ENCODE measurements at places on chromosomes 5 and 9. TPM values are rescaled to one million over a fixed set of nuclear protein-coding genes. Genes with fewer than 3 reads are reported as not detected.

The PTPN3 gene
- 7.2 TPM for total RNA-seq

The ANKRD31 gene
- total RNA-seq: 0.10 TPM

The TUSC1 gene
- total RNA-seq: not detected

GRCh38 chr5:135310328-135310989, 88.6 kb downstream of the MACROH2A1 start:
- no peaks in the 10 kb centered on the region for H3K27me3 ChIP-seq
- H3K36me3 ChIP-seq: no peaks in the 10 kb centered on the region
- H3K4me1 ChIP-seq: peaks cover 22% of the 10 kb centered on the region
- DNase-seq: no peak
- H3K4me3 ChIP-seq: no peak overlapping the region

The RUSC2 gene
- 107 TPM for total RNA-seq

The C8G gene
- total RNA-seq: not detected

DNA sequence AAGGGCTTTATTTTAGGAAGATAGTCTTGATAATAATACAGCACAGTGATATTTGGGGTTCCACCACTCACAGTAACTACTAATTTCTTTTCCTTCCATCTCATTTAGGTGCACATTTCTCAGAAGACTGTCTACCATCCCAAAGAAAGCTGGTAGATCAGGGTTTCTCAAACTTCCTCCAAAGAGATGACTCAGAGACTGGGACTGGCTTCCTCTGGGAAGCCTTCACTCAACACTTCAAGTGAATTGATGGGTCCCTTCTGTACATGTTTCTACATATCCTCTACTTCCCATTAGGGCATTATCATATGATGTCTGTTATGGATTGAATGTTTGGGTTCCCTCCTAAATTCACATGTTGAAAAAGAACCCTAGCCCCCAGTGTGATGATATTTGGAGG, 138.5 kb downstream of the SPOCK1 start:
- H3K27ac ChIP-seq: no peak overlapping the region
- no peak overlapping the region for H3K4me3 ChIP-seq
- H3K27me3 ChIP-seq: peaks cover 7% of the 10 kb centered on the region
- no peaks in the 10 kb centered on the region for H3K36me3 ChIP-seq

GRCh38 chr9:114945616-114946412, 15.4 kb upstream of the TNFSF8 start:
- H3K4me3 ChIP-seq: no peak overlapping the region
- H3K4me1 ChIP-seq: peaks cover 4% of the 10 kb centered on the region
- no peak for DNase-seq
- H3K27ac ChIP-seq: no peak overlapping the region
- peaks cover 25% of the 10 kb centered on the region for H3K27me3 ChIP-seq

DNA sequence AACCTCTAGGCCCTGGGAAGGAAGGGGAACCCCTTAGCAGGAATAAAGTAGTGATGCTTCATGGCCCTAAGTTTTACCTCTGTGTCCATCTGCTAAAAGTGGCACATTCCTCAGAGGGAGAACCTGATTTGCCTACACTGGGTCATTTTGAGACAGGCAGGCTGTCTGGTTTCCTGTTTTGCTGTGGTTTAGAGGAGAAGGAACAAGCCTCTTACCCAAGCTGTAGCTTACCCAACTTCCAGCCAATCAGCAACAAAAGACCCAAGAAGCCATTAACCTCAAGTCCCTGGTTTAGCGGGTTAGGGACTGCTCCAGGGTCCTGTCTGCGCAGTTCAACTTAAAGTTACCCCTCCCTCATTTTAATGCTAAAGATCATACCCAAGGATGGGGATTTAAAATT, 411.0 kb downstream of the MAT2B start:
- DNase-seq: no peak
- H3K4me1 ChIP-seq: no peaks in the 10 kb centered on the region
- no peak overlapping the region for H3K4me3 ChIP-seq
- no peaks in the 10 kb centered on the region for H3K36me3 ChIP-seq

The DAB2IP gene
- 36.6 TPM for total RNA-seq

The WWC1 gene
- 2.1 TPM for total RNA-seq

- H3K27ac ChIP-seq: peak within 1 kb of the TSS; percentile 80
- DNase-seq: no peak
- H3K27me3 ChIP-seq: no peaks in the 10 kb centered on the region
- H3K4me1 ChIP-seq: peaks cover 34% of the 10 kb centered on the region
Observed at GRCh38 chr9:126326228-126327005, at the start of gene MVB12B. MVB12B (plus strand) TSS chr9:126326829; CDS start chr9:126326930, 101 bp downstream.

- no peaks in the 10 kb centered on the region for H3K27me3 ChIP-seq
- no peak overlapping the region for H3K4me3 ChIP-seq
- no peak for DNase-seq
- peaks cover 10% of the 10 kb centered on the region for H3K36me3 ChIP-seq
Observed at GRCh38 chr5:65672796-65673195, 48.0 kb downstream of the SHLD3 start.

The FOXD4L6 gene
- total RNA-seq: not detected

The PTGES gene
- 3.3 TPM for total RNA-seq

The FAM240B gene
- total RNA-seq: not detected

The GNA14 gene
- total RNA-seq: not detected

GRCh38 chr9:113564498-113565237, 101.1 kb downstream of the RGS3 start:
- H3K36me3 ChIP-seq: no peaks in the 10 kb centered on the region
- H3K27ac ChIP-seq: peak overlapping the region; percentile 96
- DNase-seq: no peak
- peaks cover 59% of the 10 kb centered on the region for H3K4me1 ChIP-seq
- H3K4me3 ChIP-seq: peak overlapping the region; percentile 82
- no peaks in the 10 kb centered on the region for H3K27me3 ChIP-seq

The HBEGF gene
- total RNA-seq: 7.2 TPM

GRCh38 chr5:79201206-79201605, 34.7 kb upstream of the JMY start:
- no peak overlapping the region for H3K27ac ChIP-seq
- DNase-seq: no peak
- peaks cover 2% of the 10 kb centered on the region for H3K36me3 ChIP-seq
- H3K27me3 ChIP-seq: no peaks in the 10 kb centered on the region

- H3K4me1 ChIP-seq: peaks cover 37% of the 10 kb centered on the region
- no peak for DNase-seq
- no peaks in the 10 kb centered on the region for H3K27me3 ChIP-seq
- peak within 1 kb of the TSS; percentile 98 for H3K27ac ChIP-seq
- H3K4me3 ChIP-seq: peak within 1 kb of the TSS; percentile 91
- peaks cover 2% of the 10 kb centered on the region for H3K36me3 ChIP-seq
Observed at GRCh38 chr9:96655198-96655851, at the start of gene PRXL2C. PRXL2C (minus strand) TSS chr9:96655317; CDS start chr9:96655281, 36 bp downstream.

DNA sequence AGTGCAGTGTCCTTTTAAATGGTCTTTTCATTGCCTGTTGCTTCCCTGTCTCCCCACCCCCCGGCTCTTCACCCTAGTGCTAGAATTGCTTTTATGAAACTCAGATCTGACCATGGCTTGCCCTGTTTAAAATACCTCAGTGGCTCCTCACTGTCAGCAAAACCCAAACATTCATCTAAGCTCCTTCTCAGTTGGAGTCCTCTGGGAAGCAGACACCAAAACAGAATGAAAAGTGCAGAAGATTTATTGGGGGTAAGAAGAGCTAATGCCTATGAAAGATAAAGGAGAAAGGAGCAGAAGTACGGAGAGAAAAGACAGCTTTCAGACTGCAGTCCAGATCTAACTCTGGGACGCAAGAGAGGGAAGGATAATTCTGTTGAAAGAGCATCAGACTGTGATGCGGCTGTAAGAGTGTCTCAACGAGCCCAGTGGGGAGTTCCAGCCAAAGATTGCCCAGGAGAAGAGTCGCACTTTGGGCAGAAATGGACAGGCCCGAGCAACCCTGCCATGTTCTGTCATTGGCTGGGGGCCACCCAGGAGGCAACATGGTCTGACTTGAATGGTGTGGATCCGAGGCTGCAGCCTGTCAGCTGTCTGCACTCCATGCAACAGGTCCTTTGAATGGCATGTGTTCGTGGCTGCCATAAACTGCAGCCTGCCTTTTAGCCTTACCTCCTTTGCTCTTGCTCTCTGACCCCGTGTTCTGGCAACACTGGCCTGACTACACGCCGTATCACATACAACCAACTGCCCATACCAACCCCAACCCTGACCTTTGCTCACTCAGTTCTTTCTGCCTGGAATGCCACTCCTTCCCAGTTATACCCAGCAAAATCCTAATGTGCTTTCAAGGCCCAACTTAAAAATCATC, 55.9 kb downstream of the IRF1 start:
- no peaks in the 10 kb centered on the region for H3K36me3 ChIP-seq
- peaks cover 55% of the 10 kb centered on the region for H3K4me1 ChIP-seq
- H3K27me3 ChIP-seq: no peaks in the 10 kb centered on the region

GRCh38 chr5:174735498-174736330, 11.3 kb downstream of the MSX2 start:
- H3K27ac ChIP-seq: no peak overlapping the region
- peaks cover 36% of the 10 kb centered on the region for H3K4me1 ChIP-seq
- H3K36me3 ChIP-seq: peaks cover 2% of the 10 kb centered on the region
- no peak for DNase-seq
- peak overlapping the region; percentile 57 for H3K4me3 ChIP-seq

DNA sequence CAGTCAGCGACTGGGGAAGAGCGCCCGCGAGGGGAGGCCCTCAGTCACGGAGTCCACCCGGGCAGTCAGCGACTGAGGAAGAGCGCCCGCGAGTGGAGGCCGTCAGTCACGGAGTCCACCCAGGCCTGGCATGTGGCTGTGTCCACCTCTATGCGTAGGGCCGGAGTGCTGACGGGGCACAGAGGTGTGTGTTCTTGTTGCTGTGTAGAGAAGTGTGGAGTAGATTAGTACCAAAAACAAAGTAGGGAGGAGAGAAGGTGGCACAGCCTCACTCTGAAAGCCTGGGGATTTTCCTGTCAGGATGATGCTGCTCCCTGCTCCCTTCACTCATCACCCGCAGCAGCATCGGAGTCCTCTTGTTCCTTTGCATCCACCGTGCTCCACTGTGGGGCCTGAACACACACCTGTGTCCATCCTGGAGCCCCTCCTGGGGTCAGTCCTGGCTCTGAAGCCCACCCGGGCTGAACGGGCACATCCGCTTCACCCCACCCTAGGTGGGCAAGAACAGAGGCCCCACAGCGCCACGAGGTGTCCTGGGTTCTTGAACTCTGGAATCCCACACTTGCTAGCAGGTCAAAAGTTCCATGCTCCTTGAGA, 37.9 kb downstream of the AHRR start:
- H3K36me3 ChIP-seq: peaks cover 14% of the 10 kb centered on the region
- H3K27ac ChIP-seq: no peak overlapping the region
- no peak for DNase-seq
- H3K4me1 ChIP-seq: no peaks in the 10 kb centered on the region
- no peaks in the 10 kb centered on the region for H3K27me3 ChIP-seq
- no peak overlapping the region for H3K4me3 ChIP-seq

The PCDHB6 gene
- 1.2 TPM for total RNA-seq

GRCh38 chr5:118726891-118727290, 261.5 kb downstream of the DTWD2 start:
- H3K27me3 ChIP-seq: peaks cover 9% of the 10 kb centered on the region
- no peaks in the 10 kb centered on the region for H3K4me1 ChIP-seq
- no peak overlapping the region for H3K27ac ChIP-seq

GRCh38 chr5:116068028-116068632, 16.7 kb upstream of the COMMD10 start:
- H3K36me3 ChIP-seq: no peaks in the 10 kb centered on the region
- no peaks in the 10 kb centered on the region for H3K4me1 ChIP-seq
- H3K27me3 ChIP-seq: peaks cover 11% of the 10 kb centered on the region
- no peak overlapping the region for H3K27ac ChIP-seq
- H3K4me3 ChIP-seq: no peak overlapping the region
- DNase-seq: no peak

The CATSPER3 gene
- 0.39 TPM for total RNA-seq

The MOB3B gene
- total RNA-seq: 3.7 TPM

The ENTREP1 gene
- 3.8 TPM for total RNA-seq

- peaks cover 5% of the 10 kb centered on the region for H3K27me3 ChIP-seq
- H3K36me3 ChIP-seq: no peaks in the 10 kb centered on the region
- DNase-seq: no peak
- H3K4me1 ChIP-seq: peaks cover 10% of the 10 kb centered on the region
- no peak overlapping the region for H3K27ac ChIP-seq
Observed at GRCh38 chr5:38414348-38414747, 142.1 kb downstream of the LIFR start.

GRCh38 chr5:122997294-122997693, 39.2 kb downstream of the PPIC start:
- no peak overlapping the region for H3K27ac ChIP-seq
- H3K36me3 ChIP-seq: no peaks in the 10 kb centered on the region
- DNase-seq: no peak
- H3K27me3 ChIP-seq: no peaks in the 10 kb centered on the region
- no peak overlapping the region for H3K4me3 ChIP-seq
- H3K4me1 ChIP-seq: no peaks in the 10 kb centered on the region

GRCh38 chr5:172175263-172175719, 12.7 kb downstream of the STK10 start:
- no peaks in the 10 kb centered on the region for H3K36me3 ChIP-seq
- H3K4me1 ChIP-seq: peaks cover 56% of the 10 kb centered on the region
- H3K27me3 ChIP-seq: no peaks in the 10 kb centered on the region
- H3K27ac ChIP-seq: peak overlapping the region; percentile 27
- no peak overlapping the region for H3K4me3 ChIP-seq
- DNase-seq: no peak

DNA sequence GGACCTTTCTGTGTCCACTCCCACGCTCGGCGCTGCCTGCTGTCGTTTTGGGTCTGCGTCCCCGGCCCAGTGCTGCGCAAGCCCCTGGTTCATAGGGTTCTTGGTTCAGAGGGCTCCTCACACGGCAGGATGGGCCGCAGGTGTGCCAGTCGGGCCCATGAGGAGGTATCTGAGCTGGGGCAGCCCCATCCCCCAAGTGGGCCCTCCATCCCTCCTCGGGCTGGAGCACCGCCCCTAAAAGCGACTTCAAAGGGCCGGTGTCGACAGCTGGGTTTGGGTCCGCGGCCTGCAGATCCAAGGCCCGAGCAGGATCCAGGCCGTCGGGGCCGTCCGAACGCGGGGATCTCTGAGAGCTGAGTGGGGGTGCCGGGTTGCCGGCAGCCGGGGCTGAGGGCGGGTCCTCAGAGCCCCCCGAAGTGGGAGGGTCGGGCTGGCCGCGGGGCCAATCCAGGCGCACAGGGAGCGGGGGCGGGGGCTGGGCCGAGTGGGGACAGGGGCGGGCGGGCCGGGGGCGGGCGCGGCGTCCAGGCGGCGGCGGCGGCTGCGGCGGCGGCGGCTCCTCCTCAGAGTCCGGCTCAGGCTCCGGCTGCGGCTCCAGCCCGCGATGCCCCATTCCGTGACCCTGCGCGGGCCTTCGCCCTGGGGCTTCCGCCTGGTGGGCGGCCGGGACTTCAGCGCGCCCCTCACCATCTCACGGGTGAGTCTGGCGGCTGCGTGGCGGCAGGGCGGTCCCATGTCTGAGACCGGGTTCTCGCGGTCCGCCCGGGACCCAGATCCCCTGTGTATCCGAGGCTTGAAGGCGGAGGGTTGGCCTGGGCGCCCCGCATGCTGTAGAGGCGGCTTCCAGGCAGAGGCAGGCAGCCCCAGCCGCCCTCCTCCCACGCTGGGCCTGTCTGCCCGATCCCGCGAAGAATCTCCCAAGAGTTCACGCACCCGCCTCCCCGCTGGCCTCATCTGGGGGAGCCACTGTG, at the start of gene PDLIM4:
TSS of gene PDLIM4 (plus strand) at position 566 of the 971 bp plus-strand sequence. CDS start at position 605, 39 bp downstream.
- H3K4me3 ChIP-seq: peak within 1 kb of the TSS; percentile 81
- H3K36me3 ChIP-seq: peaks cover 8% of the 10 kb centered on the region
- H3K27me3 ChIP-seq: no peaks in the 10 kb centered on the region
- peak within 1 kb of the TSS; percentile 91 for H3K27ac ChIP-seq
- H3K4me1 ChIP-seq: peaks cover 59% of the 10 kb centered on the region

GRCh38 chr9:93236541-93237206, 52.7 kb downstream of the WNK2 start:
- H3K36me3 ChIP-seq: no peaks in the 10 kb centered on the region
- DNase-seq: no peak
- H3K4me1 ChIP-seq: peaks cover 4% of the 10 kb centered on the region
- H3K27ac ChIP-seq: no peak overlapping the region
- H3K27me3 ChIP-seq: peaks cover 14% of the 10 kb centered on the region

The CHD1 gene
- total RNA-seq: 27.0 TPM
